Endothelial cell of umbilical vein (primary cell): ENCODE measurements at places on chromosomes 4 and X. TPM values are rescaled to one million over a fixed set of nuclear protein-coding genes. Genes with fewer than 3 reads are reported as not detected.

GRCh38 chr4:20251031-20251795, 492 bp upstream of the SLIT2 start:
- no peaks in the 10 kb centered on the region for H3K27me3 ChIP-seq
- peaks cover 32% of the 10 kb centered on the region for H3K4me1 ChIP-seq
- H3K4me3 ChIP-seq = peak overlapping the region; percentile 52
- DNase-seq = no peak
- no peaks in the 10 kb centered on the region for H3K36me3 ChIP-seq

The ZNF732 gene
- total RNA-seq = 1.3 and 3.1 TPM in 2 replicates

GRCh38 chr4:175944126-175944910, 121.3 kb upstream of the WDR17 start:
- no peak overlapping the region for H3K4me3 ChIP-seq
- DNase-seq = no peak
- H3K27me3 ChIP-seq = no peaks in the 10 kb centered on the region
- H3K36me3 ChIP-seq = no peaks in the 10 kb centered on the region

DNA sequence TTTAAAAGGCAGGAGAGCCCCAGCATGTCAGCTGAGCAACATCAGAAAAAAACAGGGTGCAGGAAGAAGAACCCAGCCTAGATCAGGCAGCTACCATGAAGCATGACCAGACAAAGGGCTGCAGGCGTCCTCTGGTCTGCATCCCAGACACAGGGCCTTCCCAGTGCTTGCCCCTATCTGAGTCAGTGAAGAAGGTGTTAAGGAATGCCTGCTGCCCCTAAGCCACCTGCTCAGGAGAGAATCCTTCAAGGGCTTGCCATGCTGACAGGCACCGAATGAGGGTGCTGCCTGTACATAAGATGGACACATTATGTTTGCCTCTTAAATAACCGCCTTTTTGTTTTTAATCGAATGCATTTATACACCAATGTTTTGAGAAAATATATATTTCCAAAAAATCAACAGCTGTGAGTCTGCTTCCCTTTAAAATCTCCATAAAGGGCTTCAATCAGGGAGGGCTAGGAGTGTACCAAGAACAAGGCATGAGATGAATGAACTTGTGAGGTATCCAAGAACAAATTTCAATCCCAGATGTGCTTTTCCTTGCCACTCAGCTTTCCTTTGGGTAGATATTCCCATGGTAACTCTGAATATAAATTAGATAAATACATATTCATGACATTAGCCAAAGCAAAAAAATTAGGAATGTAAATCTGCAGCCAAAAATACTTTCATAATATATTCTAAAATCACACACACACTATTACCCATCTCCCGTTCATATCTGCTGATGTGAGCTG, 85.1 kb downstream of the SLC9A7 start:
- H3K36me3 ChIP-seq = no peaks in the 10 kb centered on the region
- H3K27ac ChIP-seq = no peak overlapping the region
- peaks cover 6% of the 10 kb centered on the region for H3K4me1 ChIP-seq
- H3K27me3 ChIP-seq = no peaks in the 10 kb centered on the region

DNA sequence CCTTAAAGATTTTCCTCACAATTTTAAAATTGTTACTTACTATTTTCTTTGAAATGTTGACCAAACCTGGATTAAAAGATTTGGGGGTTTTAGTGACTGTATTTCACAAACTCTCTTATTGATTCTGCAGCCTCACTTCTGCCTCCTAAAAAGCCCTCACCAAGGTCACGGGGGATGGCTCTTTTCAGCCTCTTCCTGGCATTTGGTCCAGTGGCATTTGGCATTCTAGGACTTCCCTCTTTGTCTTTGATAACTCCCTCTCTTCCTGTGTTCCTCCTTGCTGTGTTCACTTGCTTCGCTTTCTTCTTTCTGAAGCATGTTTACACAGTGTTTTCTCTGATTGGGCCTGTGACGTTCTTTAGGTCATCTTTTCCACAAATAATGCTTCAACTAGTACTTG, 21.5 kb downstream of the PKD2 start:
- DNase-seq = peak; percentile 2
- H3K27me3 ChIP-seq = no peaks in the 10 kb centered on the region
- no peaks in the 10 kb centered on the region for H3K4me1 ChIP-seq
- H3K36me3 ChIP-seq = peaks cover 3% of the 10 kb centered on the region
- no peak overlapping the region for H3K4me3 ChIP-seq
- H3K27ac ChIP-seq = no peak overlapping the region

GRCh38 chr4:139668658-139669201, 3.1 kb downstream of the MGST2 start:
- H3K36me3 ChIP-seq = no peaks in the 10 kb centered on the region
- no peaks in the 10 kb centered on the region for H3K27me3 ChIP-seq
- H3K4me1 ChIP-seq = peaks cover 23% of the 10 kb centered on the region
- no peak overlapping the region for H3K27ac ChIP-seq

DNA sequence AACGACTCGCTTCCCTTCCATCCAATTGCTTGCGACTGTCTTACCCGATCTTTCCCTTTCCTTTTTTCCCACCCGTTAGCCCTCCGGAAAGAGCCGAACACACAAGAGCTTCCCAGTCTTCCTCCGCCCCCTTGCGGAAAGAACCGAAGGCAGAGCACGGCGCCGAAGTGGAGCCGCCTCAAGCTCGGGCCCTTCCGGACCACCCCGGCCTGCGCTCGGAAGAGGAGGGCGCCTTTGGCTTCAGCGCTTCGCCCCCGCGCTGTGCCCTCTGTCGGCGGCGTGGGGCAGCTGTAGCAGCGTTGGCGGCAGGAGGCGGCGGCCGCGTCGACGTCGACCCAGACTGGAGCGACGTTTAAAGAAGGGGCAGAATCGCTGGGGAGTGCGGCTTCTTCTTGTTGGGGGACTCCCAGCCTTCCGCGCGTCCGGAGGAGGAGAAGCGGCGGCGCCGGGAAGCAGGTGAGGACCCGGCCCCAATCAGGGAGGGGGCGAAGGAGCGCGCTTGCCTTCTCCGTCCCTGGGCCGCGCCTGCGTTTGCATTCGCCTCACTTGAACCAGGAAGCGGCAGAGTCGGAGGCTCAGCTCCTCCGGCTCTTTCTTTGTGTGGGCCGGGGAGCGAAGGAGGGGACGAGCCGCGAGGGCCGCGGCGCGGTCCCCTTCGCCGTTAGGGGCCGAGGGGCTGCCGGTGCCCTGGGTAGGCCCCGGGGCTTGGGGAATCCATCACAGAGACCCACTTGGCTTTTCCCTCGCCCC, at the start of gene ZBTB33:
Gene ZBTB33 (plus strand): TSS at position 291 of the 750 bp plus-strand sequence. CDS start 2,604 bp downstream, outside the sequence.
- H3K27ac ChIP-seq = peak within 1 kb of the TSS; percentile 70
- H3K4me1 ChIP-seq = peaks cover 11% of the 10 kb centered on the region
- peaks cover 5% of the 10 kb centered on the region for H3K36me3 ChIP-seq
- H3K27me3 ChIP-seq = peaks cover 11% of the 10 kb centered on the region
- DNase-seq = peak; percentile 96

GRCh38 chr4:145545538-145546174, 64.0 kb downstream of the SMAD1 start:
- H3K27me3 ChIP-seq = no peaks in the 10 kb centered on the region
- peaks cover 6% of the 10 kb centered on the region for H3K36me3 ChIP-seq
- peak; percentile 100 for DNase-seq
- peaks cover 43% of the 10 kb centered on the region for H3K4me1 ChIP-seq
- peak overlapping the region; percentile 58 for H3K4me3 ChIP-seq

DNA sequence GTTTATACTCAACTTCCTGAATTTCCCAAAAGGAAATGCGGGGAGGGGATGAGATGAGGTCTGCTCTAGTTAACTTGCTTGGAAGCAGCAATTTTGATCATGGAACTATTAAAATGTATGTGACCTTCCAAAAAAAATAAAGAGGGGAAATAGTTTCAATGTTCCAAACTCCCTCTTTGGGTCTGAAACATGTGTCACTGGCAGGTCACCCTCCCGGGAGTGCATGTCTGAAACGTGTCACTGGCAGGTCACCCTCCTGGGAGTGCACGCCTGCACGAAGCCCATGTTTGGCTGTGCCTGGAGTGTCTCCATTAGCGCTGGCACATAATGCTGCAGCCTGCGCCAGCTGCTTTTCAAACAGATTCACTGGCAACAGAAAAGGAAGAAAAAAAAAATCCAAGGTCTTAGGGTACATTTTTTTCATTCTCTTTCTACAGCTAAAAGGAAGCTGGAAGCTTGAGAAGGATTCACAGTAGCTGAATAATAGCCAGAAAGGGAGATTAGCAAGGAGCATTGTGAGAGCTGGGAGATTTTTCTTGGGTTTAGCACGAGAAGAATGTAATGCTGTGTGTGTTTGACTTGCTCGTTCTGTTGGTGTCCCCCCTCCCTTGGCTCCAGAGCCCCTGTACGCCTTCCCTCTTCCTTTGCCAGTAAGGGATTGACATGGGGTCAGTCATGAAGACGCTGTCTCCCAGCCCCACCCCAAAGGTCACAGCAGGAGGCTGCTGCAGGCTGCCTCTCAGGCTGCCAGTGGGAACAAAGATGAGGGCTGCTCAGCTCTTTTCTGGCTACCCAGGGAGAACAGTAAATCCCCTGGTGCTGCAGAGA, 39.2 kb upstream of the TLR3 start:
- H3K27me3 ChIP-seq = no peaks in the 10 kb centered on the region
- DNase-seq = peak; percentile 85
- peak overlapping the region; percentile 42 for H3K27ac ChIP-seq
- H3K4me3 ChIP-seq = peak overlapping the region; percentile 1
- peaks cover 21% of the 10 kb centered on the region for H3K4me1 ChIP-seq

GRCh38 chrX:13474164-13474516, 95.3 kb upstream of the EGFL6 start:
- no peak overlapping the region for H3K4me3 ChIP-seq
- H3K27me3 ChIP-seq = no peaks in the 10 kb centered on the region
- peaks cover 9% of the 10 kb centered on the region for H3K4me1 ChIP-seq
- no peak overlapping the region for H3K27ac ChIP-seq
- no peaks in the 10 kb centered on the region for H3K36me3 ChIP-seq
- DNase-seq = no peak

The PPARGC1A gene
- not detected in 2 replicates for total RNA-seq

GRCh38 chr4:173879509-173879908, 349.5 kb upstream of the HAND2 start:
- H3K4me1 ChIP-seq = no peaks in the 10 kb centered on the region
- H3K27ac ChIP-seq = no peak overlapping the region
- H3K4me3 ChIP-seq = no peak overlapping the region

The HSFX4 gene
- not detected in 2 replicates for total RNA-seq

- no peak for DNase-seq
- H3K36me3 ChIP-seq = no peaks in the 10 kb centered on the region
- H3K4me1 ChIP-seq = no peaks in the 10 kb centered on the region
- H3K4me3 ChIP-seq = no peak overlapping the region
These were observed 198.8 kb downstream of the CBR4 start for GRCh38 chr4:168811207-168811606.

The WWC2 gene
- total RNA-seq = 51.8 and 52.2 TPM in 2 replicates

The GSX2 gene
- total RNA-seq = not detected in 2 replicates

The CDKL5 gene
- total RNA-seq = 4.2 and 4.3 TPM in 2 replicates

DNA sequence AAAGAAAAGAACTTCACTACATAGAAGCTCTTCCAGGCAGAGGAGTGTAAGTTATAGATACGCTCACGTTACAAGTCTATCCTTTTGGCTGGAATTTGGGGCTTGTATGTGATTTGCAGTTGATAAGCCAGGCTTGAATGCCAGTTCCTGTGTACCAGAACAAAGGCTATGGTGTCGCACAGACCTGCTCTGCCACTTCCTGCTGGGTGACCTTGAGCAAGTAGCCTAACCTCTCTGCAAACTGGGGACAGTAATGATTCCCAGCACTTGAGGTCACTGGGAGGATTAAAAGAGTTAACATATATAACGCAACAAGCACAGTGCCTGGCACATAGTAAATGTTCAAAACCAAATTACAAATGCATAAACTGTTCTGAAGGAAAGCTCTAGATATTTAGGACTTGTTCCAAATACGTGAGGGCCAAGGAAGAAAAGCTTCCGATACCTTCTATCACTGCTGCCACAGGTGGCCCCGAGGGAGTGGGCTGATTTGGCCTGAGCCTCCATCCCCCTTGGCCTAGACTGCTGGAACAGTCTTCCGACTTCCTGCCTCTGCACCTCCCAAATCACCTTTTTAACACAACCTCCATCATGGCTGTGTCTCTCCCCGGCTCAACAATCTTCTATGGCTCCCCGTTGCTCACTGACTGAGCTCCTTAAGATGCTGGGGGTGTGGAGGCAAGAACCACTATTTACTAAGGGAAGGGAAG, 1.3 kb upstream of the SOWAHD start:
- no peak for DNase-seq
- no peak overlapping the region for H3K4me3 ChIP-seq
- peaks cover 10% of the 10 kb centered on the region for H3K27me3 ChIP-seq
- peaks cover 3% of the 10 kb centered on the region for H3K4me1 ChIP-seq
- no peak overlapping the region for H3K27ac ChIP-seq
- H3K36me3 ChIP-seq = no peaks in the 10 kb centered on the region

DNA sequence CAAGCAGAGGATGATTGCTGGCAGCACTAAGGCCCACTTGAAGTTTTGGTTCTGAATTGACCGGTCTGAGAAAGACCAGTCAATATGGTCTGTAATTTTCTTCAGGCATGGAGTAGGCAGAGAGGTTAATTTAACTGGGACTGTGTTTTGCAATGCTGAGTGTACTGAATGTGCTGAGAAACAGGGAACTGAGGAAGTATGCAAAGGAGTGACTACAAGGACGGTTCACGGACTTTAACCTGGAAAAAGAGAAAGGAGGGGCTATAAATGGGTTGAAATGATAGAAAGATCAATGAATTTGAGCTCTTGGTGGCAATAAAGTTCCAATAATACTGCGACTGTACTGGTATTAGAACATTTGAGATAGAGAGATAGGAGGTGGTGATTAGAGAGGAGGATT, 84.5 kb downstream of the MAGEB17 start:
- no peaks in the 10 kb centered on the region for H3K27me3 ChIP-seq
- H3K4me1 ChIP-seq = no peaks in the 10 kb centered on the region
- H3K36me3 ChIP-seq = no peaks in the 10 kb centered on the region
- no peak overlapping the region for H3K4me3 ChIP-seq
- DNase-seq = no peak
- H3K27ac ChIP-seq = no peak overlapping the region

GRCh38 chrX:29136904-29137303, 549.7 kb downstream of the IL1RAPL1 start:
- no peak for DNase-seq
- no peaks in the 10 kb centered on the region for H3K4me1 ChIP-seq
- no peak overlapping the region for H3K4me3 ChIP-seq
- H3K27me3 ChIP-seq = no peaks in the 10 kb centered on the region

The GAB3 gene
- 4.0 and 6.2 TPM in 2 replicates for total RNA-seq

The INTS6L gene
- total RNA-seq = 5.6 and 7.5 TPM in 2 replicates

GRCh38 chr4:182749667-182750167, 167.5 kb downstream of the DCTD start:
- no peaks in the 10 kb centered on the region for H3K27me3 ChIP-seq
- peaks cover 37% of the 10 kb centered on the region for H3K4me1 ChIP-seq
- peak; percentile 43 for DNase-seq

GRCh38 chr4:79977131-79977840, 95.7 kb downstream of the ANTXR2 start:
- H3K36me3 ChIP-seq = peaks cover 8% of the 10 kb centered on the region
- DNase-seq = no peak
- H3K27ac ChIP-seq = no peak overlapping the region
- H3K4me3 ChIP-seq = no peak overlapping the region
- H3K27me3 ChIP-seq = no peaks in the 10 kb centered on the region

GRCh38 chr4:8439914-8440491, 520 bp downstream of the ACOX3 start:
- no peak for DNase-seq
- peaks cover 47% of the 10 kb centered on the region for H3K4me1 ChIP-seq
- no peaks in the 10 kb centered on the region for H3K36me3 ChIP-seq

The CDX4 gene
- not detected in 2 replicates for total RNA-seq

GRCh38 chrX:81377329-81377728, 175.4 kb downstream of the SH3BGRL start:
- DNase-seq = peak; percentile 36
- no peaks in the 10 kb centered on the region for H3K27me3 ChIP-seq
- H3K27ac ChIP-seq = no peak overlapping the region
- H3K4me1 ChIP-seq = no peaks in the 10 kb centered on the region
- H3K4me3 ChIP-seq = no peak overlapping the region

- peaks cover 2% of the 10 kb centered on the region for H3K27me3 ChIP-seq
- no peaks in the 10 kb centered on the region for H3K4me1 ChIP-seq
- peak; percentile 43 for DNase-seq
- H3K4me3 ChIP-seq = no peak overlapping the region
- no peaks in the 10 kb centered on the region for H3K36me3 ChIP-seq
- H3K27ac ChIP-seq = no peak overlapping the region
These were observed 35.3 kb upstream of the WAS start for GRCh38 chrX:48648336-48648751.
